ENCODE measurements at places on chromosomes 5 and 9.

GRCh38 chr9:127525401-127526188 lies 74.3 kb downstream of the LRSAM1 start:
- no peak for DNase-seq

DNA sequence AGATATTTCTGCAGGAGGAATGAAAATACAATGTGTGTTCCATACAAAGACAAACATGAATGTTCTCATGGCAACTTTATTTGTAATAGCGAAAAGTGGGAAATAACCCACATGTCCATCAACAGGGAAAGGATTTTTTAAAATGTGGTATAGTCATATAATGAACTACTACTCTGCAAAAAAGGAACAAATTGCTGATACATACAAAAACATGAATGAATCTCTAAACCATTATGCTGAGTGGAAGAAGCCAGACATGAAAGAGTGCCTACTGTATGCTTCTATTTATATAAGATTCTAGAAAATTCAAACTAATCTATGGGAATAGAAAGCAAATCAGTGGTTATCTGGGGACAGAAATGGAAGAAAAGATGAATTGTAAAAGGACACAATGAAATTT lies 52.5 kb downstream of the CDKL3 start:
- DNase-seq, result no peak

- peak; percentile 13 for DNase-seq
Measured at GRCh38 chr5:69451941-69452647, 37.2 kb downstream of the MARVELD2 start.

- DNase-seq, result no peak
Measured at GRCh38 chr9:112892981-112893380, 2.3 kb upstream of the SLC46A2 start.

DNA sequence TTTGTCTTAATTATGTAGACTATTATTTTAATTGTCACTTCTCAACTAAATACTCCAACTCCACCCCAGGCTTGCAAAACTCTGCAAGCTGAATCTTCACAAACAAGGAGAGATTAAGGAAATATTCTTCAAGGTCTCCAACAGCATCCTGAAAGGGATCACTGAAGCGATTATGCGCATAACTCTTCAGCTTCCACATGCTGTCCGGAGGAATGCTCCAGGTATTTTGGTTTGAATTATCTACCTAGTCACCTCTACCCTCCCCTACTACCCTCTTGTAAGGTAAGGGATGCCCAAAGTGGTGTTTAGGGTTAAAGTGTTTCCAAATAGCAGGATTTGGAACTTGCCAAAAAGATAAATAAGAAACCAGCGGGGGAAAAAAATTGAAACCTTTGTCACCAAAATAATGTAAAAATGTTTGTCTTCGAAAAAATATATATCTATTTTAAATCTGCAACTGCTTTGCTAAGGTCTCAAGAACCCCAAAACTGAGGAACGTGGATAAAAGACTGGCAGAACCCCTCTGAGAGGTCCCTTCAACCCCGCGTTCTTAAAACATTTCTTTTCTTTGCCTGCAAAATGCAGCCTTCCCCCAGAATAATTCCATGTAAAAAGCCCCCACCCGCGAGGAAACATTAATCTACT lies 11.6 kb downstream of the PTCH1 start:
- no peak for DNase-seq

DNA sequence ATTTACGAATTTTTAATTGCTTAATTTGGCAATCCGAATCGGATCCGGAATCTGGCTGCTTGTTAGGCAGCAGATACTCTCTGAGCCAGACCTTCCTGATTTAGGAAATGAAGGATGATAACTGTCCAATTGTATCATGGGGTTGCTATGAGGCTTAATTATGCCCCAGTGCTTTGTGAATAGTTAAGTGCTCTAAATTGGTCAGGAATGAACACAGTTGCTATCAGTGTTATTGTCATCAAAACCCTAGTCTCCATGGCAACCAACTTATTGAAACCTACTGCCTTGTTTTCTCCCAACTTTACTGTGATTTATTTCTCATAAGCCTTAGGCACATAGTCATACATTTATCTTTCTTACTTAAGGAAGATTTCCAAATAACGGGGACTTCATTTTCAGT lies 47.9 kb downstream of the MAMDC2 start:
- peak; percentile 53 for DNase-seq

DNA sequence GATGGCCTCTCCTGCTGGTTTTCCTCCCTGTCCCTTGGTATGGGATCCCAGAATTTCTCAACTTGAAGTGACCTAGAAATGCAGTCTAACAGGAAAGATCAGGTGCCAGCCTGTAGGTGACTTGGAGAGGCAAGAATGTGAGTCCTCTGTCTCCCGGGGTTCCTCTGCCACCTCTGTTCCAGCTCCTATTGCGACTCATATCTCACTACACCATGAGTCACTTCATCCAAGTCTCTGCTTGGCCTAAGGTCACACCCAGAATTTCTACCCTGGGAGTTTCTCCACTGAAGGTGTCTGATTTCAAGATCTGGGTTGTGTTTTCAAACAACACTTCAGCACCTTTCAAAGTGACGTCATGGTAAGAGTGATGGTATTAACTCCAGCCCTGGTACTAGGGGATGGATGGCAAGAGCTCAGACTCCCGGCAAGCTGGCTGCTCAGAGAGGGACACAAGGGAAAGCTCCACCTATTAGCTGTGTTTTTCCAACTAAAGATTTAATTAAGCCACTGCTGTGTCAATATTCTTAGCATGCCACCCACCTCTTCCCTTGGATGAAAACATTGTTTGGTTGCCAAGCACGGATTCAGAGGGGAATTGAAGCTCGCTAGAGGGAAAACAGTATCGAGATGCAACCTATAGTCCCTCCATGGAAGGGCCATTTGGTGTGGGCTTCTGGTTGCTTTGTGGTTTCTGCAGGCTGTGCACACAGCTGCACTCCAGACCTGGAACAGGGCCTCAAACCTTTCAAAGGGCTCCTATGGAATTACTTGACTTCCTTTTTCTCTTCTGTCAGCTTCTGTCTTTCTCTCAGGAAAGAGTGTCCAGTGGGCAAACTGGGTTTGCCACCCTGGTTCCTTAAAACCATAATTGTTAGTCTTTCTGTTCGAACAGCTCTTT lies 205.7 kb downstream of the GAS1 start:
- DNase-seq, result no peak

DNA sequence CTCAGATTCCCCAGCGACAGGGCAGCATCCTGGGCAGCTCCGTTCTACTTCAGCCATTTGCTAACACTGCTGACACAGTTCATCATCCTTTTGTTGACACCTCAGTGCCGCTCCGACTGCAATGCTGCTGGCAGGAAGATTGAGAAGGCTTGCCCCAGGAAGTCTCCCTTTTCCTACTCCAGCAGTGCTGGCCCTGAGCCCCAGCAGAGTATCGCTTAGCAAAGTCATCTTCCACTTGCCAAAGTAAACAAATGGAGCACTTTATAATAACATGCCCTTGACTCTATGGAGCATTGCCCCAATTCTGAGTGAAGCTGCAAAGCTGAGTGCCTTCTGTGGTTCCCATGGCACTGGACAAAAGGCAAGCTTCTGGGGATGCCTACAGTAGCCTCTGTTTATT lies 32.2 kb downstream of the PRLR start:
- peak; percentile 65 for DNase-seq

- no peak for DNase-seq
Measured at GRCh38 chr5:30069441-30070263, 1123.8 kb upstream of the CDH6 start.

Measured in NCI-H774 (cell line).